ENCODE measurements at places on chromosomes 5 and 9. TPM values are rescaled to one million over a fixed set of nuclear protein-coding genes. Genes with fewer than 3 reads are reported as not detected.

DNA sequence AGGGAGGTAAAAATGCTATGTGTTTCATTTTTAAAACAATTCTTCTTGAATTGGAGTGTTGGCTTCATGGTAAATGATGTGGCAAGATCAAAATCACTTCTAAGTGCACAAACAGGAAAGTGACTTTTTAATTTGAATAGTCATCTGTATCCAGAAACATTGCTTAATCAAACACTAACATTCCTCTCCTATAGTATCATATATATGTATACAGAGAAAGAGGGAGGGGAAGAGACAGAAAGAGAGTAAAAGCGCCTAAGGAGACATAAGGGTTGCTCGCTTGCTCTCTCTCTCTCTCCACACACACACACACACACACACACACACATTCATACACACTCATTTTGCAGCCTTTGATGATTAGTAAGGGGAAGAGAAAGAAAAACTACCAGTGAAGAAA is 95.4 kb upstream of the PRDM9 start:
- H3K27me3 ChIP-seq, result no peaks in the 10 kb centered on the region
- H3K36me3 ChIP-seq, result no peaks in the 10 kb centered on the region
- no peaks in the 10 kb centered on the region for H3K4me1 ChIP-seq
- H3K4me3 ChIP-seq, result no peak overlapping the region

GRCh38 chr5:111200828-111201227 is 23.4 kb upstream of the CAMK4 start:
- no peaks in the 10 kb centered on the region for H3K27me3 ChIP-seq
- H3K4me3 ChIP-seq, result no peak overlapping the region

DNA sequence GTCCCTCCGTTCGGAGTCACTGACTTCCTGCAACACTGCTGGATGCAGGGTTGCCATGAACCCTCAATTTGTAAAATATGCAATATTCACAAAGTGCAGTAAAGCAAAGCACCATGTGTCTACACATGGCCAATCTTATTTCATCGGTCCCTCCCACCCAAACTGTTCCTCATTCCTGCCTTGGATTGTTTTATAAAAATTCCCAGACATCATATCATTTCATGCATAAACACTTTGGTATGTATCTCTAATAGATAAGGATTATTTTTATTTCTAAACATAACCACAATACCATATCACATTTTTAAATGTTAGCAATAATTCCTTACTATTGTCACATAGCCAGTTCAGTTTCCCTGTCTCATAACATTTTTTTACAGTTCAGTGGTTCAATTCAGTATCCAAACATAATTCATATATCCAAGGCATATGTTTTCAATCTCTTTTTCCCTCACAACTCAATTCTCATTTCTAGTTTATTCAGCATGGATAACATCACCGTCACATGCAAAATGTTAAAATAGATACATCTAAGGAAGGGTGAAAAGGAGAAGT is 82.0 kb upstream of the PCAT7 start:
- no peak overlapping the region for H3K4me3 ChIP-seq
- no peak overlapping the region for H3K27ac ChIP-seq
- DNase-seq, result no peak
- peaks cover 5% of the 10 kb centered on the region for H3K27me3 ChIP-seq
- H3K4me1 ChIP-seq, result no peaks in the 10 kb centered on the region
- H3K36me3 ChIP-seq, result no peaks in the 10 kb centered on the region

DNA sequence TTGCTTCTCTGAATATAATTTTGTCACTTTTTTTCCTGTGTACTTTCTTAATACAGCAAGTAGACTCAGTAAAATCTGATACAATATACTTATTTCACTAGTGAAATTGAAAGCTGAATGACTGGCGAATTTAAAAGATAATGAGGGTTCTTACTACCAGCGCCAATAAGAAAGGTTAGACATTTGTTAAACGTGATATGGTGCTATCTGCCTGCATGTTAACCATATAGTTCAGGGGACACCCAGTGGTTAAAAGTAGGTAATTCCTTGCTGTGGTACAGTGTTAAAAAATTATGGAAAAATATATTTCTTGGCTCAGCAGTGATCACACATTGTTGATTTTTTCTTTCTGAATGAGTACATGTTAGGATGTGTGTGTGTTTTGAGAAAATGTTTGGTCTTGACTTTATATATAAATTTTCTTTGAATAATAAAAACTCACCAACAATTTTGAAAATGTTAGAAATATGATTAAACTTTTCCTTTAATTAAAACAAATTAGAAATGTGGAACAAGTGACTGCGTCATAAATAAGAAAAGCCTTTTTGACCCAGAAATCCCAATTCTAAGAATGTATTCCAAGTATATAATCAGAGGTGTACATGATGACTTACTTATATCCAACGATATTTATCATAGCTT is 25.8 kb downstream of the CAST start:
- no peak overlapping the region for H3K4me3 ChIP-seq
- peaks cover 17% of the 10 kb centered on the region for H3K4me1 ChIP-seq
- no peaks in the 10 kb centered on the region for H3K36me3 ChIP-seq
- no peaks in the 10 kb centered on the region for H3K27me3 ChIP-seq
- no peak overlapping the region for H3K27ac ChIP-seq

GRCh38 chr9:86500667-86501435 is 146.6 kb upstream of the TUT7 start:
- no peaks in the 10 kb centered on the region for H3K4me1 ChIP-seq
- DNase-seq, result no peak
- no peak overlapping the region for H3K27ac ChIP-seq
- no peak overlapping the region for H3K4me3 ChIP-seq
- no peaks in the 10 kb centered on the region for H3K36me3 ChIP-seq

DNA sequence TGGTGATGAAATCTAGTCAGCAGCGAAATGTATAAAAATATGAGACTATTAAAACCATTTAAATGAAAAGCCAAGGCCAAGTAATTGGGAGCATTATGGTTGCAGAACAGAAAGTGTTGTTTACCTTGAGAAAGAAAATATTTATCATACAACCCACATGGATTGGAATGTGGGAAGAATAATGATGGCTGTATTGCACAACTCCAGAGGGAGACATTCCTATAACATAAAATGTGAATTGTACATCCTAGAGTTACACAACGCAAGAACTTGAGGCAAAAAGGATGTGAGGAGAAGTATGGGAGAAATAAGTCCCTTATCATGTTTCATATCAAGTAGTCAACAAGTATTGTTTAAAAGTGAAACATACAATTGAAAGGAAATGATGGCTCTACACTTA is 1014.0 kb upstream of the SEMA6A start:
- no peaks in the 10 kb centered on the region for H3K4me1 ChIP-seq
- DNase-seq, result no peak
- H3K27me3 ChIP-seq, result no peaks in the 10 kb centered on the region
- H3K27ac ChIP-seq, result no peak overlapping the region
- H3K36me3 ChIP-seq, result no peaks in the 10 kb centered on the region

DNA sequence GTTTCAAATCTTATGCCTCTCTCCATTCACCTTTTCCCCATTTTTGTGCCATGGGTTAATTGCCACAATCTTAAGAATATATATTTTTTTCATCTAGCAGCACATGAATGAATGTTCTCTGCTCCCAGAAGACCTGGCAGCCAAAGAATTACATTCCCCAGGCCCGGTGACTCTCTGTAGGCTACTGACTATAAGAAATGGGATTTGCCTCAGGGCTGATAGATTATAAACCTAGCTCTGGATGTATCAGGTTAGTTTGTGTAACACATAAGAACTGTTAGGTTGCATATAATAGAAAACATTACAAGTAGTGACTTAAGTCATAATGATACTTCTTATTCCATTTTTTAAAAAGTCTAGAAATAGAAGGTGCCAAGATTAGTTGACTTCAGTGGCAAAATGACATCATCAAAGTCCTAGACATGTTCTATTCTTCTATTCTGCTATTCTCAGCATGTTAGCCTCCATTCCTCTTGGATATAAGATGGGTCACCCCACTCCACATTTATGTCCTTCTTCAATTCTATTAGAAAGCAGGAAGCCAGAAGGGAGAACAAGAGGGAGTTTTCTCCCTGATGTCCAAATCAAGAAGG is 10.9 kb upstream of the ZNF474 start:
- H3K4me1 ChIP-seq, result no peaks in the 10 kb centered on the region
- no peak overlapping the region for H3K4me3 ChIP-seq
- no peak for DNase-seq
- H3K27ac ChIP-seq, result no peak overlapping the region

DNA sequence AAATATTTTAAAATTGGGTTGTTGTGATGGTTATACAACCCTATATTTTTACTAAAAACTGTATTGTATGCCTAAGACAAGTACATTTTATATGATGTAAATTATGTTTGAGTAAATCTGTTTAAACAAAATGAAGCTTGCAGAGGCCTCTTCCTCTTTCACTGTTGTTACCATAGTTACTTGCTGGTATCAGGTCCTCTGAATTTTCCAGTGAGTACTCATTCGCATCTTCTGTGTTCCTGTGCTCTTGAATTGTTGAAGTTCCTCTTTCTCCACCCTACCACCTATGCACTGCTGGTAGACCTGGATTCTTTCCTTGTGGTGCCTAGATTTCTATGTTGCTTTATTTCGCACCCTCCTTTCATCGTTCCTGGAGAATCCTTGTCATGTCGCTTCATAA is 938.5 kb upstream of the ACO1 start:
- no peak overlapping the region for H3K27ac ChIP-seq
- H3K4me3 ChIP-seq, result no peak overlapping the region
- H3K36me3 ChIP-seq, result no peaks in the 10 kb centered on the region
- no peak for DNase-seq

GRCh38 chr5:130874861-130875417 is 290.1 kb downstream of the HINT1 start:
- no peak overlapping the region for H3K4me3 ChIP-seq
- H3K27me3 ChIP-seq, result no peaks in the 10 kb centered on the region
- no peak for DNase-seq
- H3K4me1 ChIP-seq, result no peaks in the 10 kb centered on the region

DNA sequence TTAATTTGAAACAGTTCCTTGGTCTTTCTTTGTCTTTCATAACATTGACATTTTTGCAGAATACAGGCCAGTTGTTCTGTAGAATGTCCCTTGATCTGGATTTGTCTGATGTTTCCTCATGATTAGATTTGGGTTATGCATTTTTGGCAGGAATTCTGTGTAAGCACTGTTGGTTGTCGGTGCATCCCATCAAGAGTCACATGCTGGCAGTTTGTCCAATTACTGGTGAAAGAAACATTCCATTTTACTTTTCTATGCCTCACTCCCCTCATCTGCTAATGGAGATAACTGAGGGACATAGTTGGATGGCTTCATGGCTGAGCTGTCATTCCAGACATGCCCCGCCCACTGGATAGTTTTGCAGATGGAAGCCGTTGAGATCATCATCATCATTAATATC is 7.6 kb upstream of the ZNF618 start:
- H3K36me3 ChIP-seq, result no peaks in the 10 kb centered on the region
- H3K4me1 ChIP-seq, result no peaks in the 10 kb centered on the region

- DNase-seq, result no peak
- H3K27me3 ChIP-seq, result no peaks in the 10 kb centered on the region
- peaks cover under 1% of the 10 kb centered on the region for H3K4me1 ChIP-seq
Observed at GRCh38 chr9:137467896-137468295, 8.8 kb upstream of the NSMF start.

DNA sequence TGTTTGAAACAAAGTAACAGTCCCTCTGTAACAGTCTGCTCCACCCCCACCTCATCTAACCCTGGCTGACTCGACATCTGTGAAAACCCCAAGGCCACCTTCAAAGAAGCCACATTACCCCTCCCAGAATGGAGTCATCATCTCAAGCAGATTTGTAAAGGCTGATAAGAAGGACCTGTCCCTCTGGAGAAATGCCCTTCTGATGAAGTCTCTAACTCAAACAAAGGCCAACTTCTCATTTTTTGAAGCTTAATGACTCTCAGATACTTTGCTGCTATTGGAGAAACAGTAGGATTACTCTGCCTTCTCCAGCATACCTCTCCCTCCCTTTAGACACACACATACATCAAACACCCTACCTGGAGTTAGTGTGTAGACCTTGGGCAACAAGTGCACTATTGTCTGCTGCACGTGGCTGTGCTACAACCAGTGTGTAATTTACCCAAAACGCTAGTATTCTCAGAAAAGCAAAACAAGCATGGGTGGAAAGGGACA is 5.3 kb upstream of the SUSD1 start:
- H3K36me3 ChIP-seq, result no peaks in the 10 kb centered on the region
- H3K27ac ChIP-seq, result no peak overlapping the region
- H3K4me1 ChIP-seq, result peaks cover 55% of the 10 kb centered on the region
- H3K27me3 ChIP-seq, result no peaks in the 10 kb centered on the region
- DNase-seq, result peak; percentile 52

DNA sequence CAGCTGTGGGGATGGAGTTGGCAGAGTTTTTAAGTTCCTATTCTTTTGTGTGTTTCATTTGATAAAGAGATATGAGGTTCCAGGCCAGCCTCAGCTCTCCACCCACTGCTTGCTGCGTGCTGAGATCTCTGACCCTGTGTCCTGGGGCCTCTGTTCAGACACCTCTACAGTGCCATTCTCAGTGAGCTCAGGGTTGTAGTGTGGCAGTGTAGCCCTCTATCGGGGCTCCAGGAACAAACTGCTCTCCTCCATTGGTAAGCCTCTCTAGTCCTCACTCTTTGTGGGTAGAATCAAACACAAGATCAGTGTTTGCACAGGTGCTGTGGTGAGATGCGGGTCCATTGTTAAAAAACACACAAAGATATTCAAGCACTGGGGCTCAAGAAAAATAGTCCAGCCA is 386.6 kb upstream of the RPS23 start:
- H3K4me1 ChIP-seq, result no peaks in the 10 kb centered on the region
- H3K4me3 ChIP-seq, result no peak overlapping the region
- H3K27ac ChIP-seq, result no peak overlapping the region
- no peak for DNase-seq

DNA sequence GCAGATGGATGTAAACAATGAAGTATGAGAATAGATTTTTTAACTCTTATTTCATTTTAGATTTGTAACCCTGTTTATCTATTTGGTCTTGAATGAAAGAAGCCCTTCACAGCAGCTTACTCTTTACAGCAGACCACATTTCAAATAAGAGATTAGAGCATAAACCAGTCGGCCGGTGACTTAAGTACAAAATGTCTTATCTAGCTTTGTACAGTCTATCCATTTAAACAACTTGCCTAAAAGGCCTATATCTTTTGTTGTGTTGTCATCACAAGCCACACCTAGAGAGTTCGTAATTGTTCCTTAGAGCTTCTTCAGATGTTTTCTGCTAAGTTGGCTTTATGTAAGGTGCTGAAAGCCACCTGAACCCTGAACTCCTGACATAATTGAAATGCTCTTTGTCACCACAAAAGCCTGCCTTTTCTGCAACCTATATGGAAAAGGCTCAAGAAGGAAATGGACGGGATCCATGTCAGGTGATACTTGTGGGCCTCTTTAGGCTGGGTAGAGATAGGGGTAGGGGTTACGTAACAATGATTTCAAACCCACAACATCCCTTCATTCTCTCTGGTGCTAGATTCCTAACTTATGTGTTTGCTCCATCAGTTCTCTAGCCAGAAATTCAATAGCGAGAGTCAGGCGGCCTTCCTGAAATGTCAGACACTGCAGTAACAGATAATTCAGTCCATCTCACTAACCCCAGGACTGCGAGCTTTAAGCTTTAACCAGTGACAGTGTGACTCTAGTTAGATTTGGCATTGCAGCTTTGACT is 162.5 kb downstream of the CD180 start:
- no peaks in the 10 kb centered on the region for H3K27me3 ChIP-seq
- no peak overlapping the region for H3K4me3 ChIP-seq
- H3K4me1 ChIP-seq, result peaks cover 21% of the 10 kb centered on the region
- no peak overlapping the region for H3K27ac ChIP-seq
- DNase-seq, result no peak
- H3K36me3 ChIP-seq, result no peaks in the 10 kb centered on the region

The SPATA31D4 gene
- not detected for total RNA-seq

The TMC1 gene
- total RNA-seq, result not detected

The CDX1 gene
- not detected for total RNA-seq

The MAMDC2 gene
- not detected for total RNA-seq

The TRAF1 gene
- 174 TPM for total RNA-seq

The FAM221B gene
- not detected for total RNA-seq

The NR4A3 gene
- total RNA-seq, result 0.33 TPM
